ENCODE measurements at places on chromosomes 2 and 18.

GRCh38 chr2:227536445-227536844, 62.2 kb upstream of the SCYGR2 start:
- no peak for DNase-seq

GRCh38 chr2:97761192-97761591, 47.8 kb downstream of the ZAP70 start:
- peak; percentile 44 for DNase-seq

DNA sequence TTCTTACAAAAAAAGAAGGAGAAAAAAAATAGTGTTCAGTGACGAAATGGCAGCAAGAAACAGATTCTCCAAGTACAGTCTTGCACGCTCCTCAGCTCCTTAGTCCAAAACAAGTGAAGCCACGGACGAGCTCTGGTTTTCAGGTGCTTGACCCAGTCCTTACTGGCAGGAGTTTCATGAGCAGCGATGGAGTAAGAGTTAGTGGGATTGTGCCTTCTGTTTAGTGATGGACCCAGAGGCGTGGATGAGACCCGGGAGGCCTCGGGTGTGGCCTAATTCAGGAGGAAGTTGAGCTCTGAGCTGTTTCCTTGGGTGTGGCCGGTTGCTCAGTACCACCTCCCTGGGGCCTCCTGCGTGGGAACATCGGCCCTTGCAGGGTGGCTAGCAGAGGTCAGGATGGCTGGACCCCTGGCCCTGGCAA, 52.0 kb downstream of the KIF5C start:
- DNase-seq, result peak; percentile 2

- no peak for DNase-seq
Observed at GRCh38 chr2:120318626-120319025, 27.3 kb upstream of the INHBB start.

DNA sequence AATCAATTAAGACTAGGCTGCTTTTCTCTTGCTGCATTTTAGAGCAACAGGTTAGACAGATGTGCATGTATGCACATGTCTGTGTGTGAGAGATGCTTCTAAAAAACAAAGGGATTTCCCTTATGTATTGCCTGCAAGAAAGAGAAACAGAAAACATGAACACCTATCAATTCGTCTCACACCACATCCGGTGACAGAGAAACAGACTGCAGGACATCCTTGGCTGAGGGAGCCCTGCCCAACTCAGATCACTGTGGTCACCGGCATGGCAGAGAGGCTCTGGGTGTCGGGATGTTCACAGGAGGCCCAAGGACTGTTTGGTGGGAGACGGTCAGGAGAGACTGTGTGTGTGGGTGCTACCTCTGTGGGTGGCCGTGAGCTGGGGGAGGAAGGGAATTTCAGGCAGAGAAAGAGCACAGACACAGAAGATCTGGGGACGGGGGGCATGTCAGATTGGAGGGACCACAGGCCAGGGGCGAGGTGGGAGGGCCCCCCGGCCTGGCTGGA, 24.9 kb downstream of the FHL2 start:
- no peak for DNase-seq
